Progenitor cell of endocrine pancreas (in vitro differentiated cells): ENCODE measurements at places on chromosomes 5 and 9. TPM values are rescaled to one million over a fixed set of nuclear protein-coding genes. Genes with fewer than 3 reads are reported as not detected.

- no peaks in the 10 kb centered on the region for H3K36me3 ChIP-seq
- H3K4me3 ChIP-seq, result no peak overlapping the region
- no peak for DNase-seq
- H3K4me1 ChIP-seq, result peaks cover 21% of the 10 kb centered on the region
- H3K27ac ChIP-seq, result no peak overlapping the region
Measured at GRCh38 chr9:94159069-94159939, 75.0 kb downstream of the PTPDC1 start.

DNA sequence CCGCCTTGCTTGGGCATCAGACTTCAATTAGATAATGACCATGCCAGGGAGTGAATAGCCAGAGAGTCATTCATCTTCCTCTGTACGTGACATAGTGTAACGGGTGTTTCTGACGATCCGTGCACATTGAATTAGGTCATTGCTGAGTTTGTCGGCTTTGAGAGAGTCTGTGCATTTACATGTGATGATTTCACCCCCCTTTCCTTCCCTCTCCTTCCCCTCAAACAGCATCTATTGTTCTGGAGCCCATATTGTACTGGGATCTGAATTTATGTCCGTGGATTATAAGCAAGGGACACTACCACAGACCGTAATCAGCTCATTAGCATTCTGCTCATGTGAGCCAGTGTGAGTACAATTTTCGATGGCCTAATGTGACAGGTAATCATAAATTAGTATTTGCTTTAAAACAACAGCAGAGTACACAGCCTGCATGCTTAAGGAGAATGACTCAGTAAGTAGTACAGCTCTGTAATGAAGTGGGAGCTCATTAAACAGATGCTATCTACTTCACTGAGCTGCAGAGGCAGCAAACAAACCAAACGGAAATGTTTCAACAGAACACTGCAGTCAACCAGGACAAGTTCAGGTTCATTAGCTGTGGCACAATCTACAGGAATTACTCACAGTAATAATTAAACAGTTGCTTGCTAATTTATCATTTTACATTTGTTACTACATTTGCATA is 302.1 kb downstream of the CSNK1G3 start:
- H3K36me3 ChIP-seq, result no peaks in the 10 kb centered on the region
- no peaks in the 10 kb centered on the region for H3K27me3 ChIP-seq
- peak overlapping the region; percentile 73 for H3K27ac ChIP-seq
- peaks cover 51% of the 10 kb centered on the region for H3K4me1 ChIP-seq
- H3K4me3 ChIP-seq, result peak overlapping the region; percentile 4

SAXO1 gene
- 0.22 TPM in 1 of 2 replicates, not detected in the other for total RNA-seq

DNA sequence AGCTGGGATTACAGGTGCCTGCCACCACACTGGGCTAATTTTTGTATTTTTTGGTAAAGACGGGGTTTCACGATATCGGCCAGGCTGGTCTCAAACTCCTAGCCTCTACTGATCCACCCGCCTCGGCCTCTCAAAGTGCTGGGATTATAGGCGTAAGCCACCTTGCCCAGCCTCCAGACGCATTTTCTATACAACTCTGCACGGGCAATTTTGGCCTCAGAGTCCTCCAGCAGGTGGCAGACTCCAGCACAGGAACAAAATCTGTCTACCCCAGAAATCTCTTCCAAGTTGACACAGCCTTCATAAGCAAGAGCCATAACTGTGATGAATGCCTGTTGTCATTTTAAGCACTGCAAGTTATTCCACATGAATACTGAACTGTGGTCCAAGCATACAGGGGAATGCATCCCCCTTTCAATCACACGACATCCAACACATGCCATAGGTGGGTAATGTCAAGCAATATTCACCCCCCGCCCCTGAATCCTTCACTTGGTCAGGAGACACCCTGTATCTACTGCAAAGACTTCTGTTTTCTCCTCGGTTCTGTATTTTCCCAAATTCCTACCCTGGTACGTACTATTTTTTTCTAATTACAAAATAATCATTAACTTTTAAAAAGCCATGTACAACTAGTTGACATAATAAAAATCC is 50.8 kb downstream of the ALDH7A1 start:
- H3K27ac ChIP-seq, result no peak overlapping the region
- peaks cover 23% of the 10 kb centered on the region for H3K36me3 ChIP-seq
- no peaks in the 10 kb centered on the region for H3K27me3 ChIP-seq

DNA sequence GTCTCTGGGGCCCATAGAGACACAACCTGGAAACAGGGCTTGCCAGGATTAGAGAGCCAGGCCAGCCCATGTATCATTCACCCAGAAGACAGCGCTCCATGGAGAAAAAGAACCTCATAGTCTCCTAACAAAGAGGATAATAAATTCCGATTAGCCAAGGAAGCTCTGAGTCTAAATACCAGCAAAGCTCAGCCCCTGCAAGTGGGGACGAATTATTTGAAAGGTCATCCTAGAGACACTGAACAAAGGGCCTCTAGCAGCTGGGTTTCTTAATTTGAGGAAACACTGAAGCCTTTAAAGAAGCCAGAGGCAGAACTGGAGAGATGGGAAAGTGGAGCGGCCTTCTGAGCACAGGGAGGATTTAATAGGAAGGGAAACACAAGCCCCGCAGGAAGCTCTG is 287.1 kb upstream of the ZNF462 start:
- H3K27me3 ChIP-seq, result no peaks in the 10 kb centered on the region
- no peaks in the 10 kb centered on the region for H3K36me3 ChIP-seq
- no peak overlapping the region for H3K4me3 ChIP-seq

PAIP2 gene
- 92.3 and 97.4 TPM in 2 replicates for total RNA-seq

DNA sequence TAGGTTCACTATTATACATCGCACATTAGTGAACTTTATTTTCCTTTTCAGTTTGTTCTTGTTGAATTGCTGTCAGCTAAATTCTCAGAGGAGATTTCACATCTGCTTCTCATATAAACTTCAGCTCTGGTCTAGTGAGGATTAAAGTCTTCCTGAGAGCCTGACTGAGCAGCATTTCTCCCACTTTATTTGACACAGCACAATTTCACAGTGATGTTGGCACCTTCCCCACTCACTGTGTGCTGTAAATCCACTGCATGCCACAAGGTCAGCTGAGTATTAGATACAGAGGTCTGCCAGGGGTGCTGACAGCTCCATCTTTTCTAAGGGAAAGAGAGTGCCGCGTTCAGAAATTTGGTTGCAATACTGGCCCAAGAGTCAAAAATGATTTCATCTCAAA is 567.4 kb downstream of the PRR16 start:
- DNase-seq, result no peak
- no peak overlapping the region for H3K4me3 ChIP-seq
- no peaks in the 10 kb centered on the region for H3K27me3 ChIP-seq
- no peaks in the 10 kb centered on the region for H3K4me1 ChIP-seq
- H3K27ac ChIP-seq, result no peak overlapping the region
- H3K36me3 ChIP-seq, result no peaks in the 10 kb centered on the region

DNA sequence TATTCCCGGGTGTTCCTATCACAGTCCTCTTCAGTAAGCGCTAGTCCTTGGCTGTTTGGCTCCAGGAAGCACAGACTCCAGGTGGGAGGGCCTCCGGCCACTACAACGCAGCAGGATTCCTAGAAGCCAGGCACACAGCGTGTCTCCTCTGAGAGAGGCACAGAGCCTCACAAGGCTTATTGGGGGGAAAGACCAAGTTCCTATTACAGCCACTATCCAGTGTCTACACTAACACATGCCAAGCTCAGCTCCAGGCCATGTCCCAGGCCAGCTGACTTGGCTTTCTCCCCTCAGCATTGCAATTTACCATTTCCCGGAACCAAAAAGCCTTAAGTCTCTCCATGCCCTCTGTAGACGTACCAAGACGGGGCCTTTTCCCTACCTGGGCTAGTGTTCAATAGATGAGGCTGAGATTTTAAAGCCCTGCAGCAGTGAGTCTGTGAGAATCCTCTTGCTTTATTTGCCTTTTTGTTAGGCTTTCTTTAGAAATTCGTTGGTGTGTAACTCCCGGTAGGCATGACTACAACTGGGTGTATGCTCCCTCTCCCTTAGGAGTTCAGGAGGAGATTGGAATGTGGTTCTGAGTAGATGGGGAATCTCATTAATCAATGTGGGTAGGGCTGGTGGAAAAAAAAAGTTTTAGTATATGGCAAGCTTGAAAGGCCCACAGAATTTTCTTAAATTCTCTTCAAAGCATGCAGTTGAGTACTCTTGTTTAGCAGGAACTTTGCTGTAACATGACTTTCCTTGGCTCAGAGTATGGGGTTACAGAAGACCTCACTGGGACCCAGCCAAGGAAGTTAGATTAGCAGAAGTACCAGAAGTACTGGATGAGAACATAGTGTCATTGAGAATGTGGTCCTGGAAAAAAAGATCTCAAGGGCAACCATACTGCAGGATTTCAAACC is 84.3 kb upstream of the SLC1A3 start:
- peaks cover 7% of the 10 kb centered on the region for H3K4me1 ChIP-seq
- no peak for DNase-seq
- H3K27ac ChIP-seq, result no peak overlapping the region
- no peaks in the 10 kb centered on the region for H3K36me3 ChIP-seq
- peaks cover 3% of the 10 kb centered on the region for H3K27me3 ChIP-seq
- H3K4me3 ChIP-seq, result no peak overlapping the region

C8G gene
- total RNA-seq, result 1.1 and 2.8 TPM in 2 replicates

INSL4 gene
- total RNA-seq, result not detected in 2 replicates

RASEF gene
- 13.1 and 14.1 TPM in 2 replicates for total RNA-seq

GRCh38 chr5:125410537-125411070 is 664.2 kb upstream of the ZNF608 start:
- DNase-seq, result no peak
- H3K4me1 ChIP-seq, result peaks cover 68% of the 10 kb centered on the region
- H3K4me3 ChIP-seq, result no peak overlapping the region
- H3K27me3 ChIP-seq, result no peaks in the 10 kb centered on the region
- H3K36me3 ChIP-seq, result no peaks in the 10 kb centered on the region
- H3K27ac ChIP-seq, result peak overlapping the region; percentile 83

DNA sequence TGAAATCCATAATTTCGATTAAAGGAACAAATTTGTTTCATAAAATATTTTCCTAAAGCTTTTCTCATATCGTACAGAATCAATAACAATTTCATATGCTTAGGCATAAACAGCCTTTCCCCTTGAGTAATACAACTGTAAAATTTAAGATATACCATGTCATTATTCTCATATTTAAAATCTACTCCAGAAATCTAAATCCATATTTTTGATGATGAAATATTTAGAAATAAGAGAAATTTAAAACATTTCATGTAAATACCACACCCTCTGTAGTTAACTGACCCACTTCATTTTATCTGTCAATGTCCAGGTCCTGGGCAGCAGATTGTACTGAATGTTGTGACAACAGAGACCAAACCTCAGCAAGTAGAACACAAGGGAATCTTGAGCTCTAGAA is 5.1 kb downstream of the POC5 start:
- H3K4me1 ChIP-seq, result peaks cover 11% of the 10 kb centered on the region
- peaks cover 1% of the 10 kb centered on the region for H3K36me3 ChIP-seq
- H3K4me3 ChIP-seq, result no peak overlapping the region

DNA sequence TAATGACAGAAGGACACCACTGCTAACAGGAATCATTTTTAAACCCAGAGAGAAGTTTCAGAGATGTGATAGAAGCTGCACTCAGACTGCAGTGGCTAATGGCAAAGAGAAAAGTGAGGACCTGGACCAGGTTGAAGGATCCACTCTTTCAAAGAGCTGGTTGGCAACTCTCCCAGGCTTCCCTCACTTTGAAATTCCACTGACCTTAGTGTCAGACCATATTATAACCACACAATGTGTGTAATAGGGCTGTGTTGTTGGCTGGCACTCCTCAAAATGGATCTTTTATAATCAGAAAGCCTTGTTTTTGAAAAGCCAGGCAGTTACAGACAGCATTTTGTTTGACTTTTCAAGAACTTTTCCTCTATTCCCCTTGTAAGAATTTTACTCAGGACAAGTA is 280.7 kb downstream of the PRELID2 start:
- H3K36me3 ChIP-seq, result no peaks in the 10 kb centered on the region
- H3K27ac ChIP-seq, result no peak overlapping the region
- no peak overlapping the region for H3K4me3 ChIP-seq
- DNase-seq, result no peak

SOWAHA gene
- total RNA-seq, result 0.98 and 1.3 TPM in 2 replicates

DNA sequence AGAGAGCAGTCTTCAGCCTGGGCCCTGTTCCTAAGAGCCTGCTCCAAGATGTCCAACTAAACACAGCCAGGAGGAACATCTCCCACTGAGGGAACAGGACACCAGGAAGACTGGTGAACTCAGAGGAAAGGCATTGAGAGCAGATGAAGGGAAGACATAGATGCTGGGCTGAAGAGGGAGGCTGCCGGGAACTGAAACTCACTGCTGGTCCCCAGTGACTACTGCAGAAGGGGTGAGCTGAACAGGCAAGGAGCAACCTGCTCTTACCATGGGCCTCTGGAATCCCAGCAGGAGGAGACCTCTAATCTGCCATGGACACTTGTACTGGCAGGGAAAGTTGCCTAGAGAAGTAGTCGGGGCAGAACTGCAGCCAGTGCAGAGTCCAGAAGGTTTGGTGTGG is 95.7 kb downstream of the TRPM3 start:
- no peaks in the 10 kb centered on the region for H3K27me3 ChIP-seq
- no peak overlapping the region for H3K4me3 ChIP-seq
- DNase-seq, result no peak

- no peak for DNase-seq
- peaks cover 20% of the 10 kb centered on the region for H3K27me3 ChIP-seq
- no peak overlapping the region for H3K27ac ChIP-seq
- peaks cover 3% of the 10 kb centered on the region for H3K4me1 ChIP-seq
- no peak overlapping the region for H3K4me3 ChIP-seq
Measured at GRCh38 chr5:138659121-138659520, 83.9 kb upstream of the HSPA9 start.

GFI1B gene
- total RNA-seq, result 0.12 TPM in 1 of 2 replicates, not detected in the other

DNA sequence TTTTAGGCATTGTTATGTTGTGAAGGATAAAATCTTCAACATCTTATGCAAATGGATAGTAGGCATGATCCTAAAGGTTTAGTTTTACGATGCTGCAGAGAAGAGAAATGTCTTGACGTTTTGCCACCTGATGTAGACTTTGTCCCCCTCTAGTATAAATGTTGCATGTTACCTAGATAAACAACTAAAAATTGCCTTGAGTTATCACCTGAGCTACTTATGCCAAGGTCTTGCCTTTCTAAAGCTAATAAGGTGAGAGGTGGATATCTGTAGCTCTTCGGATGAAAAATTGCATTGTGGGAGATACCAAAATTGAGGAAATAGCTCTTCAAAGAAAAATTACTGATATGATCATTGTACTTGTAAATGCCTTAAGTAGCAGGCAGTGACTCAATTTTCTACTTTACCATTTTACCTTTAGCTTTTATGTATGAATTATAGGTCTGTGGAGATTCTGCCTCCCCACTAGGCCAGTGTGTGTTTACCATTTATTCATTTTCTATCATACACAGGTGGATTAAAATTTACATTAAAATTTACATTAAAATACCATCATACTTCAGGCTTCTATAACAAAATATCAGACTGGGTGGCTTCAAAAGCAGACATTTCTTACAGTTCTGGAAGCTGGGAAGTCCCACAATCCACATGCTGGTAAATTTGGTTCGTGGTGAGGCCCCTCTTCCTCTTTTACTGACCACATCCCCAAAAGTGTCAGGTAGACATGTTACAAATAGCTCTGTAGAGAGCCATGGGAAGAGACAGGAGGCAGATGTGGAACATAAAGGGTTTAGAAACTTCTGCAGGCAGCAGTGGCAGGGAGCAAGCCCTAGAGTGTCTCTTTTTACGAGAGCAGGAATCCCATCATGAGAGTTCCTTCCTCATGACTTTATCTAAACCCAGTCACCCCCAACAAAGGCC is 100.7 kb upstream of the ERBIN start:
- no peak overlapping the region for H3K27ac ChIP-seq
- H3K4me3 ChIP-seq, result no peak overlapping the region
- no peaks in the 10 kb centered on the region for H3K27me3 ChIP-seq
- no peak for DNase-seq
